ENCODE measurements at places on chromosomes 11 and 22.

GRCh38 chr22:42313804-42314581 is 43.5 kb upstream of the TCF20 start:
- DNase-seq, result no peak

GRCh38 chr22:37752189-37753087 is 55.3 kb upstream of the GCAT start:
- DNase-seq, result no peak

DNA sequence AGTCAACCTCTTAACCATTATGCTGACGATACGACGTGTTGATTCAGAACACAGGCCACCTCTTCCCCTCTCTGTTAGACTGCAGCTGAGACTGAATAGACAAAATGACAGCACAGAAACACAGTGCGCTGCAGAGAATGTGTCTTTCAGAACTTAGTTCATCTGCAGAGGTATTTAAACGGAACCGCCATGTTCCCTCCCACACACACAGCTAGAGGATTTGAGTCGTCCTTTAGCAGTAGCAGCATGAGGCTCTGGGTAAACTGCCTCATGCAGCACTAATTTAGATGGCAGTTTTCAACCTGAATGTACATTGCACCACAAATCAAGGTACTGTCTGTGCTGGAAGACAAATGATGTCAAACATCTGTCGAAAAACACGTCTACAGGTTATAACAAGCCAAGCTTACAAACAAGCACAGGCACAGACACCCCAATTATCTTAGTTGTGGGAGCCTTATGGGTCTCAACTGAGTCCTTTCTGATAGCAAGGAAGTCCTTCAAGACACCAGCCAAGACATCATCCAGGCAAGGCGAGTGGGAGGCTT is 76.6 kb upstream of the LRRC4C start:
- DNase-seq, result no peak

DNA sequence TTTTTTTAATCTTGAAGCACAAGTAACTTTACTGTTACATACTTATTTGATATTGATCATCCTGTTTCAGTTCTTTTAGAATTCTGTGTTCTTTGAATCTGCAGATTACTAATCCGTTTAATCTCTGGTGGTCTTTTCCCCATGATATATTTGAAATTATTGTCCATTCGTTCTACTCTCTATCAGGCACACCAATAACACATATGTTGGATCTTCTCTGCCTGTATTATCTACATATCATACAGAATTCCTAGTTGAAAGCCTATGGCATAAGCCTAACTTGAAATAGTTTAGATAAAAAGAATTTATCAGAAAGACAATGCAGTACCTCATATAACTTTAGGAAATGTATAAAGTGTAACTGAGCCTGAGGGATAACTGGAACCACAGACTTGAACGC is 32.6 kb downstream of the STK33 start:
- DNase-seq, result no peak

DNA sequence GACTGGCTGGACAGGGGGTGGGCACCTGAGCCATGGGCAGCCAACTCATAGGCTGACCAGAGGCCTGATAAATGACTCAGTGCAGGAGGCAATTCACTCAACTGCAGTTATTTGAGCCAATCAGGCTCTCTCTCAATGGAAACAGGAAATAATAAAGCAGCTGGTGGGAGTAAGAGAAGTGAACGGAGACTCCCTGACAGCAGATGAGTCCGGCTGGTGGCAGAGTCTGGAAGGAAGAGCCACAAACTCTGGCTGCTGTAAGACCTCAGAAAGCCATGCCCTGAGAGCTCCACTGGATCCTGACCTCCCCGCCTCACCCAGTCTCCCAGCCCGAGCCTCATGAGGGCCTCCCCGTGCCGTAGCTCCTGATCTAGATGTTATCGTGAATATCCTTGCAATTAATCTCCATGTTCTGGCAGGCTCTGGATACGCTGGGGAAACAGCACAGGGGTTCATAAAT is 69.8 kb downstream of the TRIM29 start:
- DNase-seq, result no peak

DNA sequence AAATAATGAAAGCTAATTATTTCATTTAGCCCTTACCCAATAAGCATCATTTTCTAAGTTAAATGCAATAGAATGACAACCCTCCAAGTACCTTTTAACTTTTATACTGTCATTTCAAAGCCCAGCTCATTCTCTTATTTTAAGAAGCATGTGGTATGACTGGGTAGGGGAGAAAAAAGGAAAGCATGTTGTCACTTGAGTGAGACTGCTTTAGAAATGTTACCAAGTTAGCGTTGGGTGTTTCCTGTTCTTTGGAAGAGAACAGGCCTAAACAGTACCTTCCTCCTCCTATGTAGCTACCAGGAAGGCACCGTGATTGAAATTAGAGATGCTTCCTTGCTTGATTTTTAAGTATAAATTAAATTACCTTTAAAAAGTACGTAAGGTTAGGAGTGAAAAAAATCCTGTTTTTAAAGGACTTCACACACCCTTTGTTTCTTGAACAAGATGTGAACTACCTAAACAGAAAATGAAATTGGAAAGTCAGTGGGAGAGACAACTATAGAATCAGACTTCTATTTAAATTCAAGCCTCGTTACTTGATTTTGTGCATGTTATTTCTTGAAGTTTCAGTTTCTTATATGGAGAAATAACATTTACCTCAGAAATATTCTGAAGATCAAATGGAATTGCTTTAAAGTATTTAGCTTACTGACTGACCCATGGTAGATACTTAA is 741 bp upstream of the CNTF start:
- DNase-seq, result no peak

DNA sequence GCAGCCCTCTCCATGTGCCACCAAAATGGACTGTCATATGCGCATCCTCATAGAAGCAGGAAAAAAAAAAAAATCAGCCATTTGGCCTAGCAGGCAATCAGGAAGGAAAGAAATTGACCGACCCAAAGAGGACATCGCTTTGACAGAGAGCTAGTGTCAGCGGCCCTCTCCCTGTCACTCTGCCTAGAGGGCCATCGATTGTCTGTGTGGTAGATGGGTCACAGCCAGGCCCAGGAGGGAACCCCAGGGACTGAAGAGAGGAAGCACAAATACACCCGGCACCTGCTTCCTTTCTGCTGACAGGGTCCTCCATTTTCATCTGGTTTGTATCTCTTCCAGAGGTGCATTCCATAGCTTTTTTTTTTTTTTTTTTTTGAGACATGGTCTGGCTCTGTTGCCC is 21.8 kb downstream of the VPS37C start:
- DNase-seq, result no peak

DNA sequence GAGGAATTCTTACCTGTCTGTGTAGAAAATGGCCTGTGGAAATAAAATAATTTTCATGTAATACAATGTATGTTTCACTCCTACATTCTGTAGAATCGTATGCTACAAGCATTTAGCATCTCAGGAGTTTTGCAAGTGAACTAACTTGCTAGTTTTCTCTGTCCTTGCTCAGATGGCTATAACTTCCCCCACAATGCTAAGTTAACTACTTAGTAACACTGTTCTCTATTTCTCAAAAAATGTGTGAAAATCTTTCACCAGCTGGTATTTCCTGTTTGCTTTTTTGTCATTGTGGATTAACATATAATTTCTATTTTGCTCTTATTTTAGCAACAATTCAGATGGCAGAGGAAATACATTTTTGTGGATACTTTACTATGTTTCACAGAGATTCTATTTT is 4.4 kb downstream of the OR4S2 start:
- no peak for DNase-seq

DNA sequence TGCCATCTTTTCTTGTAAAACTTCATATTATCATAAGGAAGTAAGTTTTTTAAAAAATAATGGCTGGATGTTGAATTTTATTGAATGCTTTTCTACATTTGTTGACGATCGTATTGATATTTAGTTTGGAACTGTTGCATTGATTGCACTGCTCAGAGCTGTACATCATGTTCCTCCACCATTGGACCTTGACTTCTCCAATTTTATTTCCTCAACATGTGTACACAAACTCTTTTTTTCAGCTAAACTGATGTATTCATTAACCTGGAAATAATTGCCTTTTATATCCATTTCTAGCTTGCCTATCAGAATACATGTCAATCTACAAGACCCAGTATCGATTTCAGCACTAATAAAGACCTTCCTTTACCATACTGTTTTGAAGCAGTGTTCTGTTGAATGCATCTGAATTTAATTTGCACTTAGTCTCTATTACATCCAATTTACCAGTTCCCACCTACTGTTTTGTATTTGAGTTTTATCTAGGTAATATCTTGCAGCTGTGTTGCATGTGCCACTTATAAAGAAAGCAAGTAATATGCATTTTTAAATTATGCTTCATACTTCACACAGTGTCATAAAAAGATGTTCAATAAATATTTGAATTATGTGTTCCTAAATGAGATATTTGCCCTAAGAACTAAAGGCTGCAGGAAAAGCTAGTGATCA is 5.5 kb downstream of the CEP57 start:
- no peak for DNase-seq

DNA sequence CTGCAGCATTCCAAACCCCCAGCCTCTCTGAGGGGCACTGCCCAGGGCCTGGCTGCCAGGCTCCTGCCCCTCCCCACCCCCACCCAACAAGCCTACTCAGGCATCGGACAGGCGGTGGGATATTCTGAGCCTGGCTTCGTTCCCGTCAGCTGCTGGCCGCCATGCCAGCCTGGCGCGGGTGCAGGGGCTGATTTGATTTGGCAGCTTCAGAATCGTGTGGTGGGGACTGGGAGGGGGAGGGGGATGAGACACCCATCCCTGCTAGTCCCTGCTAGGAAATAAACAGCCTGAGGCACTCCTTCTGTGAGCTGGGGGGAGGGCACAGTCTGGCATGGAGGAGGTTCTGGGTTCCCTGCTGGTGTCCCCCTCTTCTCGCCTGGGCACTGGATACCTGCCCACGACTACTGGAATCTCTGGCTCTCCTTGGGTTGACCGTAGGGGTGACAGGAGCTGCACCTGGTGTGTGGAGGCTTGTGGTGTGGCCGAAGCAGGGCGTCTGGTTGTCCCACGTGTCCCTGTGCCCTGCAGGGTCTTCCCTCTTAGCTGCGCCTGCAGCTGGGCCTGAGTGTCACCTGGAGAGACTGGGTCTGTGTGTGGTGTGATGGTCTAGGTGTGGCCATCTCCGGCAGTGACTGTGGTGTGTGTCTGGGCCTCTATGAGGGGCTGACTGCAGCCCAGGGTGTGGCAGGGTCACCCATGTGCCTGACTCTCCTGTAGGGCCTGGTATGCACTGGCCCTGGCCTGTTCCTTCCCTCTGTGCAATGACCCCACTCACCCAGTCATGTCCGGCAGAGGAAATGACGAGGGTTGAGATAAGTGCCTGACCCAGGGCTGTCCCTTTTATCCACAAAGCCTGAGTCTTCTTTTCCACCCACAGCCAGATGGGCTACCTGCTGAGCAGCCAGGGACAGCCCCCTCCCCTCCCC is 42.2 kb downstream of the PDE2A start:
- no peak for DNase-seq

GRCh38 chr11:66749091-66749490 is 20.1 kb upstream of the SPTBN2 start:
- no peak for DNase-seq

- DNase-seq, result no peak
Observed at GRCh38 chr11:133828871-133829270, 16.4 kb downstream of the SPATA19 start.

- DNase-seq, result no peak
Observed at GRCh38 chr11:95762534-95762933, 27.0 kb downstream of the FAM76B start.

DNA sequence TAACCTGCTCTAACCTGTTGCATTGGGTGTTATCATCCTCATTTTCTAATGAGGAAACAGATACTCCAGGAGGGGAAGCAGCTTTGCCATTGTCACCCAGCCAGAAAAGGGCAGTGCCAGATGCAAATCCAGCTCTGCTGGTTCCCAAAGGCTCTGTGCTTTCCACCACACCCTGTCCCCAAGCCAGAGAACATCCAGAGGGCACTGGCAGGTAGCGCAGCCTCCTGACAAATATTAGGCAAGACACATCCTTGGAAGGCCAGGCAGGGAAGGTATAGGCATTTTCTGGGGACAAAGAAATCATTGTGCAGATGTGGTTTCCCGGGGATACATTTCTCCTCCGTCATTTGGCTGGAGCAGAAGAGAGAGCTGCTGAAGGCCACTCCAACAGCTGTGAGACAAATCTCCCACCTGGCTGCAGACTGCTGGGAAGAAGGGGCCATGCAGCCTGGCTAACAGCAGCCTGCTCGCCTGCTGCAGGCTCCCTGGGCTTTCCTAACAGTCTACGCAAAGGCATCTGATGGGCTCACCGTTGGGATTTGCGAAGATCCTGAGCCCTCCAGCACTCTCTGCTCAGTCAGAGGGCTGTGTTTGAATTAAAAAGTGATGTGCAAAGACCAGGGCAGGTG is 93.9 kb upstream of the PITPNB start:
- no peak for DNase-seq

GRCh38 chr11:92236856-92237255 is 12.2 kb downstream of the FAT3 start:
- DNase-seq, result no peak

DNA sequence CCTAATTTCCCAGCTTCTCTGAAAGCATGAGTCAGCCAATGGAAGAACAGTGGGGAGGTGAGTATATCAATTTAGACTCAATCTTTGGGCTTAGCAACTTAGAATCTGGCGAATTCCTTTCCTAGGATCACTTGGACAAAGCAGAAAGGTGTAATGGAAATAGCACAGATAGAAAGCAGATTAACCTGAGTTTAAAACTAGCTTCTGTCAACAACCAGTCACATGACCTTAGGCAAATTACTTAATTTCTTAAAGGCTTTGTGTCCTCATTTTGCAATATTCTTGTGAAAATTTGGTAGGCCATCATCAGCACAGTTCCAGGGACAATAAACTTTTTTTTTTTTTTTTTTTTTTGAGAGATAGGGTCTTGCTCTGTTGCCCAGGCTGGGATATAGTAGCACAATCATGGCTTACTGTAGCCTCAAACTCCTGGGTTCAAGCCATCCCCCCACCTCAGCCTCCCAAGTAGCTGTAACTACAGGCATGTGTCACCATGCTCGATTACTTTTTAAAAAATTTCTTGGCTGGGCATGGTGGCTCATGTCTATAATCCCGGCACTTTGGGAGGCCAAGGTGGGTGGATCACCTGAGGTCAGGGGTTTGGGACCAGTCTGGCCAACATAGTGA is 40.8 kb upstream of the PCF11 start:
- no peak for DNase-seq

- no peak for DNase-seq
Observed at GRCh38 chr22:46240506-46240905, 9.6 kb downstream of the CDPF1 start.

- no peak for DNase-seq
Observed at GRCh38 chr22:41320416-41321240, 19.3 kb downstream of the ZC3H7B start.

DNA sequence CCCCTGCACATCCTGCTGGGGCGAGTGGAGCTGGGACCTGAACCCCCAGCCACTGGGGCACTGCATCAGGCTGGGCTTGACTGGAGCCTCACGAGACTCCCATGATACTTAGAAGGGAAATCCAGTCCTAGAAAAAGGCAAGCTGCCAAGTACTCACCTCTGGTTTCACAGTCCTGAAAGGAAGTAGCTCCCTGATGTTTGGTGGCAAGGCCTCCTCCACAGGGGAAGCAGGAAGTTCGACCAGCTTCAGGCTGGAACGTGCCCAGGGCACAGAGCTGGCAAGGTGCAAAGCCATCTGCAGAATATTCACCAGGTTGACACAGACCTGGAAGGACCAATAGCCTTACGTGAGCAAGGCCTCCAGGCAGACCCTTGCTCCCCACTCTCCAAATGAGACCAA is 26.8 kb upstream of the NRIP3 start:
- no peak for DNase-seq

GRCh38 chr11:34610324-34611041 is 10.4 kb upstream of the EHF start:
- no peak for DNase-seq
